Midbrain (tissue), 1 donor: ENCODE measurements at places on chromosomes 16 and 17.

DNA sequence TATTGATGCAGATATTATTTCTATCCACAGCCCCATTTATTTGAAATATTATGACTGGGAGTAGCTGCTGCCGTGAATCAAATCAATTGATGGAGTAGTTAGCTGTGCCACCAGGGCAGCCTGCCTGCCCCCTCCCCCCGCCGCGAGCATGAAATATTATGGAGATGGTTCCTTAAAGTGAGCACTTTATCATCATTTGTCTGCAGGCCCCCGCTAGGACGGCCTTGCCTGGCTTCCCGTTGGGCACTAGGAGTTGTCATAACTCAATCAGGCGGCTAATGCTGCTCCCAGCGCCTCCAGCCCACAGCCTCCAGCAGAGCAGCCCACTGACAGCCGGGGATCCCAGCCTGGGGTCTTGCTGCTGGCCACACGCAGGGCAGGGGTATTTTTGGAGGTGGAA, 173.9 kb downstream of the SALL1 start:
- no peak for DNase-seq

DNA sequence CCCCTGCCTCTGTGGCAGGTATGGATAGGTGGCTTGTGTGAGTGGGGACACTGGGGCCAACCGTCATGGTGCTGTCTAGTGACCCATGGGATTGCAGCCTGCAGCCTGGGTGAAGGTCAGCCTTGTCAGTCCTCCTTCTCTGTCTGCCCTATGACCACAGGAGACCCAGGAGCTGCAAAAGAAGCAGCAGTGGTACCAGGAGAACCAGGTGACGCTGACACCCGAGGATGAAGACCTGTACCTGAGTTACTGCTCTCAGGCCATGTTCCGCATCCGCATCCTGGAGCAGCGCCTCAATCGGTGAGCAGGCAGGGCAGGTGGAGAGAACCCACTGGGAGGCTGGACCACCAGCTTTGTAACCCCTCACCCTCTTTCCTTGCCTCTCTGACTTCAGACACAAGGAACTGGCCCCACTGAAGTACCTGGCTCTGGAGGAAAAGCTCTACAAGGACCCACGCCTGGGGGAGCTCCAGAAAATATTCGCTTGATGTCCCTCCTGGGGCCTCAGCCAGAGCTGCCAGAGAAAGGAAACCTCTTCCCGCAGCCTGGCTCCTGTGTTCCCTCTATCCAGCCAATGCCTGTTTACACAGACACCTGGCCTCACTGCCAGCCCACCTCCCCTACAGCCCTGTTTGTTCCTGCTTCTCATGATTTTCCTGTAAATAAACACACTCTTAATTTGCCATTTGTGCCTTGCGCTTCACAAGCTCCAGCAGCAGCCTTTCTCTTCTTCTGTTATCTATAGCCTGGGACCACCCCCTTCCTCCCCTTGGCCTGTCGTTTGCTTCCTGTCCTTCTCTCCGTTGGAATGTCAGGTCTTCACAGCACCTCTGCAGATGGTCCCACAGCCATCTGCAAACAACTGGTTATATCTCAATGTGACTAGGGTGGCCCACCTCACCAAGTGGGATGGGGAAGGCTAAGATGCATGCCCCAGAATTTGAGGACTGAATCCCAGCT, 4.5 kb upstream of the KATNB1 start:
- DNase-seq: no peak

- DNase-seq: no peak
These were observed 10.8 kb downstream of the P2RX5 start for GRCh38 chr17:3685174-3685573.

DNA sequence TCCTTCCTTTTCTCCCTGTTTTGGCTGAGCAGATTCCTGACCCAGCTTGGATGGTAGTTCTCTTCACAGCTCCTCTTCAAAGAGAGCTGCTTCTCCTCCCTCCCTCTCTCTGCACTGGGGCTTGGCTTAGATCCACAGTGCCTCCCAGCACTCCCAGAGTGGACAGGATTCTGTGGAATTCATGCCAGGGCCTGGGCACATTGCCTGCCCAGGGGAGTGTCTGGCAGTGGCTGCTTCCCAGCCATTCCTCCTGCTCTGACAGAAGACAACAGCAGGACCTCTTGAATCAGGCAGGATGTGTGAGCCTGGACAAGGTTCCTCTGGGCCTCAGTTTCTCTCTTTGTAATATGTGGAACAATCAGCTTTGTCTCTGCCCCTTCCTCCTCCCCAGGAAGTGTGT, 4.5 kb upstream of the MMP28 start:
- DNase-seq: peak; percentile 76

DNA sequence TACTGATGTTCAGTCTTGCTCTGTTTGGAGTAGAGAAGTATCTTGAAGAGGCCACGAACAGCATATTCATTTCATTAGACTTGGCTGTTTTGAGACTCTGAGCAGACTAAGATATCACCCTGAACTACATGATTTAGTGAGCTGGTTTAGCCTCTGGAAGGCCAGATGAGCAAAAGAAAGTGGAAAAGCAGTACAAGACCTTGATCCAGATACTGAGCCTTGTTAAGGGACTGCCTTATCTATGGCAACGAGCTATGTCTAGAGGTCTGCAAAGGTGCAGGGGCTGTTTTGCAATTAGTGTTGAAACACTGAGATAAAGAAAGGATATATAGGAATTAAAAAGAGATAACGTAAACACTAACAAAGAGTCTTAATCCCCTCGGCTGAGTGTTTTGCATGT, 231.4 kb downstream of the IRX3 start:
- DNase-seq: no peak

DNA sequence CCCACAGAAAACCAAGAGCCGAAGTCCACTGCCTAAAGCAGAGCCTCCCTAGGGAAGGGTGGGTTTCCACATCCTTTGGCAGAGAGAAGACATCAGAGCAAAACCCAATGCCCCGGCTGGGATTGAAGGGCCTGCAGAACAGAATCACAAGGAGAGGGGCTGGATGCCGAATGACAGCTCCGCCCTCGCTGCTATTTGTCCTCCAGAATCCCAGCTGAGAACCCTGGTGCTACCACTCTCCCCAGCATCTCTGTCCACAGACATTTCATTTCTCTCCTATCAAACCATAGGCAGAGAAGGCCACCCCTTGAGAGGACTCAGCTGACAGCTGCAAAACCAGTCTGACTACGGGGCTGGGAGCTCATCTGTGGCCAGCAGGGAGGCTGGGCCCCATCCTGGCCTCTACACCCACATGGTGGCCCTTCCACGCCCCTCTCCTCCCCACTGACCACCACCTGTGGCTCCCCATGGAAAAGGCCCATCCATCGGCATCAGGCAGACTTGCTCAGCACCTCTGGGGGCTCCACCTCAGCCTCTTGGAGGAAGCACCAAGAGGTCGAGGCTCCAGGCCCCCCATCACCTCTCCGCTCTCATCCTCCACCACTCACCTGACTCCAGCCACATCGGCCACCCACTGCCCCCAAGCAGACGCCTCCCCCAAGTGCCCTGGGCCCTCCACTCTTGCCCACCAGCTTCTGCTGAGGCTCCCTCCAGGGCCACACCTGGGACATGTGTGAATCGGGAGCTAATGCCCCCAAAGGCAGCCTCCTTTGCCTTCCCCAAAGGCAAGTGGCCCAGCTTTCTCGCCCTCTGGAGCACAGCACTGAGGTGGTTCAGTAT, 288.5 kb downstream of the C16orf95 start:
- no peak for DNase-seq

- DNase-seq: no peak
These were observed 570 bp upstream of the BCO1 start for GRCh38 chr16:81237942-81238295.

DNA sequence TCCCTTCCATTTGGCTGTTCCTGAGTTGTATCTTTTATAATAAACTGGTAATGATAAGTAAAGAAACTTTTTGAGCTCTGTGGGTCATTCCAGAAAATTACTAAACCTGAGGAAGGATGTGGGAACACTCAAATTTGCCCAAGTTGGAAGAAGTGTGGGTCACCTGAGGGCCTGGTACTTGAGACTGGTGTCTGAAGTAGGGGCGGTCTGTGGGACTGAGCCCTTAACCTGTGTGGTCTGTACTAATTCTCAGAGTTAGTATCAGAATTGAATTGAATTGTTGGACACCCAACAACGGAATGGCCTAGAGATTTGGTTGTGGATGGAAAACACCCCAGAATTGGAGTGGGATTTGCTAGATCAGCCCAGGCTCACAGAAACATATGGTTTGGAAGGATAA, 43.1 kb downstream of the IKZF3 start:
- DNase-seq: no peak

DNA sequence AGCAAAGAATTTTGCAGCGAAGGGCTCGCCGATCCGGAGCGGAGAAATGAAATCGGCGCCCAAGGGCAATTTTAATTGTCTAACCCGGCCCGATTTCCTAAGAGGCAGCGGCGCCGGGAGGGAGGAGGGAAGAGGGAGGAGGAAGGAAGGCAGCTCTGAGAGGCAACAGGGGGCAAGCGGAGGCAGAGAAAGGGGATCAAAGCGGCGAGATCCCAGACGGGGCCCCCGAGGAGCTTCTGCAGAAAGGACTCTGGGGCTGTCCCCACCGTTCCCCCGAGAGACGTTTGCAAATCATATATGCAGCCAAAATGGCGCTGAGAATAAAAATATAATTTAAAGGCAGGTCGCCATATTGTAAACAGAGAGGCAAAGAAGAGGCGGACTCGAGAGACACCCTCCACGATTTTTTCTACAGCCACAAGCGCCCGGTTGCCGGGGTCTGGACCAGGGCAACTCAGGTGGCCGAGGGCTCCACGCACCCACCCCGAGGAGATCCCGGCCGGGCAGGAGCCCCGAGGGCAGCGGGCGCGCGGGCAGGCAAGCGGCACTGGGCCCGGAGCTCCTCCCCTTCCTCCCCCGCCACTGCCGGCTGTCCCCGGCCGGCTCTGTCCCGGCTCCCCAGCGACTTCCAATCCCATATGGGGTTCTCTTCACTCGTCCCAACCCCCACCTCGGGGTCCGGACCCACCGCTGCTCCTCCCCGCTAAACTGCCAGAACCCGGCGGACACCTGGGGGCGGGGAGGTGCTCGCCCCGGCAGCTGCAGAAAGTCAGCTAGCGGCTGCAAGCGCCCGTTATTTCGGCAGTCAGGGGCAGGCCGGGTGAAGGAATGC, 1.9 kb downstream of the PHF12 start:
- peak; percentile 63 for DNase-seq

- DNase-seq: no peak
These were observed 23.2 kb downstream of the MYH3 start for GRCh38 chr17:10633738-10634379.

- DNase-seq: no peak
These were observed 205.7 kb downstream of the TANC2 start for GRCh38 chr17:63171428-63172393.

- no peak for DNase-seq
These were observed 126.0 kb upstream of the GOT2 start for GRCh38 chr16:58859958-58860669.

GRCh38 chr16:14070555-14070876, 603 bp upstream of the MRTFB start:
- no peak for DNase-seq

- no peak for DNase-seq
These were observed 128.3 kb downstream of the ZNF423 start for GRCh38 chr16:49727611-49728010.

GRCh38 chr16:81806696-81807095, 27.6 kb downstream of the PLCG2 start:
- DNase-seq: no peak

GRCh38 chr17:80023481-80024205, 12.0 kb downstream of the TBC1D16 start:
- no peak for DNase-seq

GRCh38 chr16:69286941-69287713, 24.0 kb upstream of the VPS4A start:
- DNase-seq: peak; percentile 50

- no peak for DNase-seq
These were observed 3.0 kb downstream of the CHAD start for GRCh38 chr17:50465635-50466034.

DNA sequence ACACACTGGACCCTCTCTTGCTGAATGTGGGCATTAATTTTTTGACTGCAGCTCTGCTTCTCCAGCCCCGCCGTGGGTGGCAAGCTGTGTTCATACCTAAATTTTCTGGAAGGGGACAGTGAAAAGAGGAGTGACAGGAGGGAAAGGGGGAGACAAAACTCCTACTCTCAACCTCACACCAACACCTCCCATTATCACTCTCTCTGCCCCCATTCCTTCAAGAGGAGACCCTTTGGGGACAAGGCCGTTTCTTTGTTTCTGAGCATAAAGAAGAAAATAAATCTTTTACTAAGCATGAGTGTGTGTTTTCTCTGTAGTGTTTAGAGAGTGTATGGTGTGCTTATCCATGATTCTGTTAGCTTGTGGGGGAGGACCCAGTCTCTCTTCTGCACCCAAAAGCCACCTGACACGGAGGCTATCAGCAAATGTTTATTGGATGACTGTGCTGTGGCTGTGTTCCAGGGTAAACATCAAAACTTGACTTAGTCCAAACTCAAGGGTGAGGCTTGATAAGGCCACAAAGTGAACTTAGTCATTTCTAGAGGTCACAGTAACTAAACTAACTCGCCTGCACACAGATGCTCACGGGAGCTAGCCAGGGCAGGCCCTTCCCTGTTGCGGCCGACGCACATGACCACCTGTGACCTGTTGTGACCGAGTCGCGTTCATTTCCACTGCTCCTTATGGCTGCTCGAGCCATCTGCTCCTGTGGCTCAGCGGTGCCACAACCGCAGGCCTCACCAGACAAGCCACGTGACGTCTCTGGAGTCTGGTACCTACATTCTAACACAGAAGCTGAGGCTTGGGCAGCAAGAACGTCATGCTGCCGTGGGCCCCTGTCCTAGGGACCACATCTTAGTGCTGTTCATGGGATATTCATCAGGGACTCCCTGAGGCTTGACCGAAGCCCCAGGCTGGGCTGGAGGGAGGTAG, 9.8 kb upstream of the MED11 start:
- DNase-seq: no peak

DNA sequence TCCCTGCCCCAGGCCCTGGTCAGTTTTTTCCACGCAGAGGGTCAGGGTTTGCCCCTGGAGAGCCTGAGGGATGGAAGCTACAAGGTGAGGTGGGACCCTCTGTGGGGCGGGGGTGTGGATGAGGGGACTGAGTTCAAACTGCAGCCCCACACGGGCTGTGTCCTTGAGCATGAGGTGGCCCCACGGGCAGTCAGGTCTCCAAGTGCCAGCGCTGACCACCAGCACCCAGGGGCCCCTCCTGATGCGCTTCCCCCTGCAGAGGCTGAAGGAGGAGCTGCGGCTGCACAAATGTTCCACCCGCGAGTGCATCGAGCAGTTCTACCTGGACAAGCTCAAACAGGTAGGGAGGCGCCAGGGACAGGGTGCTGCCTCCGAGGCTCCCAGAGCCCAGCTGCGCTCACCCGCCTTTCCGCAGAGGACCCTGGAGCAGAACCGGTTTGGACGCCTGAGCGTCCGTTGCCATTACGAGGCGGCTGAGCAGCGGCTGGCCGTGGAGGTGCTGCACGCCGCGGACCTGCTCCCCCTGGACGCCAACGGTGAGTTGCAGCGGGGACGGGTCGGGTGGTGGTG, 4.3 kb downstream of the TSR3 start:
- no peak for DNase-seq

DNA sequence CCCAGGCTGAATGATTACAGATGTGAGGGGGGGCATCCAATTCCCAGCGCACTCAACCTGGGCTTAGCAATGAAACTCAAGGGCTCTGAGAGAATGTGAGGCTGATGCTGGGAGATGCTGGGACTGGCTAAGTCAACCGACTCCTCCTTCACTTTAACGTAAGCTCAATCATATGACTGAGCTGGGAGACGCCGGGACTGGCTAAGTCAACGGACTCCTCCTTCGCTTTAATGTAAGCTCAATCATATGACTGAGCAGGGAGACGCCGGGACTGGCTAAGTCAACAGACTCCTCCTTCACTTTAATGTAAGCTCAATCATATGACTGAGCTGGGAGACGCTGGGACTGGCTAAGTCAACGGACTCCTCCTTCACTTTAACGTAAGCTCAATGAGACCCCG, 179.4 kb downstream of the VPS53 start:
- DNase-seq: no peak

GRCh38 chr17:14919094-14919493, 346.0 kb downstream of the PMP22 start:
- DNase-seq: no peak
